ENCODE measurements at places on chromosomes 5 and 9.

DNA sequence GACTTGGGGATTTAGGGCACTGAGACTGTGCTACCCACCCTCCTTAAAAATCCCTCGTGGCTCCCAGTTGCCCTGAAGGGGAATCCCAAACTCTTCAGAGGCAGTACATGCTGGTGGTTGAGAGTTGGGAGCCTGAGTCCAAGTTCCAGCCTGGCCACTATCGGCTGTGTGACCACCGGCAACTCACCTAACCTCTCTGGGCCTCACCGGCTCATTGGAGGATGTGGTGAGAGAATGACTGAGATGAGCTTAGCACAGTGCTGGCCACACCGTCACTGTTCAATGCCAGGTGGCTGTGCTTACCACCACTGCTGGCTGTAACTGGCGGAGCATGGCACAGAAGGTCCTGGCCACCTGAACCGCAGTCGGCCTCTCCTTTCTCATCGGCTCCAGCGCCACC, 200.2 kb downstream of the C9orf50 start:
- no peak for DNase-seq

- no peak for DNase-seq
Observed at GRCh38 chr5:104189031-104189430, 626.4 kb upstream of the NUDT12 start.

DNA sequence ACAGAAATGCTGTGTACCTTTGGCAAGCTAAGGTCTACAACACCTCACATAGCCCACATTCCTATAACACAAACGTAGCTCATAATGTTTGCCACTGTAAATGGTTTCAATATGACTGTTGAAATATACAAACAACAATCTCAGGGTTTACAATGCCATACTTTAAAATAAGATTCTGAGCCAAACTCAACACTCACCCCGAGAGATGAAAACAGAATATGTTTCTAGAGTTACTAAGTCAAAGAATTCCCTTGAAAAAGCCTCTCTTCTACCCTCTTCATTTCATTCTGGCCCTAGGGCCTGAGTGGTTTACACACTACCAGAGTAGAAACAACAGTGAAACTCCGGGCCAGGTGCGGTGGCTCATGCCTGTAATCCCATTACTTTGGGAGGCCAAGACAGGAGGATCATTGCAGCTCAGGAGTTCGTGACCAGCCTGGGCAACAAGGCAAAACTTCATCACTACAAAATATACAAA, 72.6 kb downstream of the MYO10 start:
- no peak for DNase-seq

- DNase-seq = no peak
Observed at GRCh38 chr5:74361406-74362358, 278.8 kb downstream of the ENC1 start.

GRCh38 chr5:132601071-132601728, 44.4 kb downstream of the RAD50 start:
- no peak for DNase-seq

- DNase-seq = no peak
Observed at GRCh38 chr9:13615660-13616490, 336.4 kb upstream of the MPDZ start.

GRCh38 chr9:69622676-69623075, 49.5 kb downstream of the APBA1 start:
- DNase-seq = no peak

GRCh38 chr5:36158144-36158543, 6.2 kb downstream of the SKP2 start:
- DNase-seq = no peak

DNA sequence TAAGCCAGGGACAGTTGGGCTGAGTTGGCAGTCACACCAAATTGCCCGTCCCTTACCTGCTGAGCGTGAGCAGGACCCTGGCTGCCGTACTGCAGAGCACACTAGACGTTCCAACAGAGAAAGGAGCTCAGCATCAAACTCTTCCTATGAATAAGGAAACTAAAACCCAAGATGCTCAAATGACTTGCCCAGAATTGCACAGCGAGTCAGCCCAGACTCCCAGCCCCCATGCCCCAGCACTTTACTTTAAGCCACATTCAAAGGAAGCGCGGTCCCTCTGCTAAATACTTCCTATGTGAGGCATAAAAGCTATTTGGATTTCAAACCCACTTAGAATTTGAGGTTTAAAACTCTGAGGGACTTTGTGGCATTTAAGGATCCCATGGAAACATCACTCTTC, 23.9 kb downstream of the PAX5 start:
- no peak for DNase-seq

DNA sequence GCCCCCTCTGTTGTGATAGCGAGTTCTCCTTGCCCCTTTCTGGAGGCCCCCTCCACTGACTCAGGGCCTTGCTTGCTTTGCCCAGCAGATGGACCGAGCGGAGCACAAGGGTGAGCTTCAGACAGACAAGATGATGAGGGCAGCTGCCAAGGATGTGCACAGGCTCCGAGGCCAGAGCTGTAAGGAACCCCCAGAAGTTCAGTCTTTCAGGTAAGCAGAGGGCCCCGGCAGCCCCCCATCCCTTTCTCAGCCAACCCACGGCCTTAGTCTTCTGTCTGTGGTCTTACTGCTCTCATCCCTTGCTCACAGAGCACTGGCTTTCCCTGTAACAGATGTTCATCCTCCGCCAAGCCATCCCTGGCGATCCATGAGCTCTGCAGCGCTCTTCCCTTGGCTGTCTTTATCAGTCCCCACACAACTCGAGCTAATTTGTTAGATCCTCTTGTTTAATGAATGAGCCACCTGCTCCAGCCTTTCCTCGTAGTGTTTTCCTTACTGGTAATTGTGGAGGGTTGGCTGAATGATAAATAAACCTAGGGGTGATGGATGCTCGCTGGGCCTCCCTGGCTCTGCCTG, 18.4 kb upstream of the RARS1 start:
- no peak for DNase-seq

- DNase-seq = no peak
Observed at GRCh38 chr9:27785714-27786100, 212.4 kb upstream of the C9orf72 start.

- no peak for DNase-seq
Observed at GRCh38 chr5:32249668-32250067, 63.1 kb downstream of the MTMR12 start.

DNA sequence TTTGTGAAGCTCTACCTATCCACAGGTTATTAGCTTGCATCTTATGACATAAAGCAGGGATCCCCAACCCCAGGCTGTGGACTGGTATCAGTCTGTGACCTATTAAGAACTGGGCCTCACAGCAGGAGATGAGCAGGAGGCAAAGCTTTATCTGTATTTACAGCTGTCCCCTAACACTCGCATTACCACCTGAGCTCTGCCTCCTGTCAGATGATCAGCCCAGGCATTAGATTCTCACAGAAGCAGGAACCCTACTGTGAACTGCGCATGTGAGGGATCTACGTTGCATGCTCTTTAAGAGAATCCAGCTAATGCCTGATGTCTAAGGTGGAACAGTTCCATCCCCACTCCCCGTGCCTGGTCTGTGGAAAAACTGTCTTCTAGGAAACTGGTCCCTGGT, 19.7 kb downstream of the FBXW11 start:
- no peak for DNase-seq

DNA sequence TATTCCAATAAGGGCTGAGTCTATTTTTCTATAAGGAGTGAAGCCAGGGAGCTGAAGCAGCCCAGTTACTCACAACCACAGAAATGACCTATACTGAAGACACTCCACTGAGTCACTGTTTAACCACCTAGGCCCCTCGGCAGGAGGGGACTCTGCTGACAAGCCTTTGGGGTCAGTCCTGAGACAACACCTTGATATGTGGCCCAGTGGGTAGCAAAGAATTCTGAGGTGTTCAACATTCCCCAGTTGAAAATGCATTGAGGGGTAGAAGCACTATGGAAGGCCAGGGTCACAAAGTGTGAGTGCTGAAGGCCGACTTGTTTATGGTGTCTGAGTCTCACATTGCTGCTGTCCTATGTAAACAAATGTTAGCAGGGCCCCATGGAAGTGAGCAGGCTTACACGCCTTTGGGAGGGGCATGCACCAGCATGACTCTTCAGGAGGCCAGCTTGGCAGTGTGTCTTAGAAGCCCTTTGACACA, 112.6 kb upstream of the NFIL3 start:
- DNase-seq = no peak

GRCh38 chr9:132498531-132499210, 83.7 kb upstream of the BARHL1 start:
- no peak for DNase-seq

DNA sequence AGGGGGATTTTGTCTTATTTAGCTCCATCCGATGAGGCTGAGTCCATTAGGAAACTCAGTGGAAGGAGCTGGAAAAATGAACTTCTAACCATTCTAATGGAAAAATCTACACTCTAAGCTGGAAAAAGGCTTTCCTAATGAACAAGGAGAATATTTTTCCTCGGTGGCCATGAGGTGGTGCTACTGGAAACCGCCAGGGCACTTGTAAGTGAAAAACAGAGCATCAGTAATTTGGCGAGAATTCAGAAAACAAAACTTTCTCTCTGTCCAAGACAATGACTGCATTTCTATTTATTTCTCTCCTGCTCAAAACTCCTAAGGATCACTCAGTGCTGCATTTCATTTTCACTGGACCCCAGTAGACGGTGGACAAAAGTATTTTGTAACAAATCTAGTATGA, 237.6 kb downstream of the TENT4A start:
- DNase-seq = no peak

DNA sequence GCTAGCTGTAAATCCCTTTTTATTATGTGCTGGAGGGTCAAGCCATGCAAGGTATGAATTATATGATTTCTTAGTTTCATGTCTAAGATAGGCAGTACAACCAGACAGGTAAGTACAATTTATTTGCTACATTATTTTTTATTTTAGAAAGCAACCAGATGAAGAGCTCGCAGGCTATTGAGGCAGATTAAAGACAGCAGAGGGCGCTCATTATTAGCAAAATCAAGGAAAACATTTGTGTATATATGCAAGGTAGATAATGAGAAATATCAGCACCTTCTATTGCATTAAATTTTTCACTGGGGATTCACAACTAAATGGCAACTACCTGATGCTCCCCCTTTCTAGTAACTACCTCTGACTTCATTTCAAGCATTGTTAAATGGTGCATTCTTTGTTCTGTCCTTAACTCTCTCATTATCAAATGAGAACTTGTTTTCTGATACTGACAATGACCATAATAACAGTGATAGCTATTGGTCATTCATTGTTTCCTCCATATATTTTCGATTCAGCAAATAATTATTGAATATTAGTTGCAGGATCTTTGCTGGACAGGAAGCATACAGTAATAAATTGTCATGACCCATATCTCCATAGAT, 8.6 kb downstream of the SCGB3A2 start:
- peak; percentile 11 for DNase-seq

DNA sequence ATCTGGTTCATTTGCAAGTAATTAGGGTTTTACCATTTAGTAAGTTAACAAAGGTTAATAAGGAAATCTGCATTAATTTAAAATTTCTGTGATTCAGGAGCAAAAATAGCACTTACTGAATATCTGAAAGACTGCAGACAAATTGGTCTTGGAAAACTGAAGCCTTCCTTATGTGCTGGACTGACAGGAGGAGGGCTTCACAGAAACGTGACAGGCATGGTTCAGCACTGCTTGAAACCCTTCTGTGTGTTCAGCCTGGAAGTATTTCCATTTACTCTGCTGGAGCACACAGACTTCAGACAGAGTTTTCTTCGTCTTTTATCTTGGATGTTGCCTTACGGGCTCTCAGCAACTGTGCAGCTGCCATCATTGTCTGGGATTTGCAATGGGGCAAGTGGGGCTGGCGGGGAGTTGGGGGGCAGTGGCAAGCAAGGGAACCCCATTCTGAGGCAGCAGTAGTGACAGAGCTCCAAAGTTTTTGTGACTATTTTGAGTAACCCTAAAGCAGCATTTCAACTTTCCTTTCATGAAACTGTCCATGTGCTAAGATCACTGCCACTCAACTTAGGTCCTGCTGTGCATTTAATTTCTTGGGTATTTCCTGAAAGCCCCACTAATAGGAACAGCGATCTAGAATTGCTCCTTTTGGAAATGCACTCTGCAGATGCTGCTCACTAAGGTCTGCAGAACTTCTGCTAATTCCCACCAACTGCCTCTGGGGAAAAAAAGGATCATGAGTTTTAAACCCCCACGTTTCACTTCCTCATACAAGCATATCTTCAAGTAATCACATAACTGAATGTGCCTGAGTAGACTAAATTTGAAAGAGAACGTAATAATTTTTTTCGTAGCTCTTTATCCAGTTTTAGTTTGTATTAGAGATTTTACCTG, 56.6 kb downstream of the KCNN2 start:
- no peak for DNase-seq

- no peak for DNase-seq
Observed at GRCh38 chr5:69007726-69008368, 86.0 kb upstream of the SLC30A5 start.

DNA sequence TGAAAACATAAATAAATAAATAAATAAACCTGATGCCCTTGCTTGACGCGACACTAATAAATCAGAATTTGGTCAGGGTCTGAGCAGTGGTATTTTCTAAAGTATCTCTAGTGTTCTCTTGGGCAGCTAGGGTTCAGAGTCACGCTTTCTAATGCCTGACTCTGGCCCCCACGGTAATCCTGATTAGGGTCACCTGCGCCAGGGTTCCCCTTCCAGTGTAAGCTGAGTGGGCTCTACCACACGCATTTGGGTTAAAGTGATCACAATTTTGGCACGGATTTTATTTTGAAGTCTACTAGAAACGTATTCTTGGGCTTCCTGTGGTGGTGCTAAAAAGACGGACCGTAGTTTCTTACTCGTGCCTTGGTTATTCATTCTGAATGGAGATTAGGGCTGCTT, 651 bp downstream of the TTC1 start:
- DNase-seq = no peak

DNA sequence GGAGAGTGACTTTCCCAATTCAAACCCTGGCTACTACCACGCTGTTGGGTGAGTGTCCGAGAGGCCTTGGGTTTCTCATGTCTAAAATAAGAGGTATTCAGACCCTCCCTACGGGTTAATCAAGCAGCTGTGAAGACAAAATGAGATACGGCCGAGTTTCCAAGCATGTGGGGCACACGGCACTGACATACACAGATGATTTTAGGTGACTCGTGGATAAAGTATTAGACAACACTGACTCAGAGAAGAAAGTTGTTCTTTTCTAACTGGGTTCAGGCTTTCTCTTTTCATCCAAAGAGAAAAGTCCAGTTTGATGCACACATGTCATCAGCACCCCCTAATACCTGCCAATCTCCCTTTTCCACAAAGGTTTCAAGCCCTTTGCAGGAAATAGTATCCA, 15.6 kb downstream of the FOXI1 start:
- no peak for DNase-seq

- DNase-seq = no peak
Observed at GRCh38 chr9:115590011-115590410, 472.1 kb upstream of the TNC start.

GRCh38 chr9:129464972-129465833, 155.7 kb downstream of the C9orf50 start:
- no peak for DNase-seq
